CD4-positive, alpha-beta T cell treated with Interleukin-21 for 1 hour (primary cell): ENCODE measurements at places on chromosomes 4 and X.

GRCh38 chr4:156101571-156101970 lies 147.9 kb upstream of the CTSO start:
- DNase-seq: no peak

- no peak for DNase-seq
Observed at GRCh38 chr4:118348886-118349285, 3.9 kb downstream of the PRSS12 start.

DNA sequence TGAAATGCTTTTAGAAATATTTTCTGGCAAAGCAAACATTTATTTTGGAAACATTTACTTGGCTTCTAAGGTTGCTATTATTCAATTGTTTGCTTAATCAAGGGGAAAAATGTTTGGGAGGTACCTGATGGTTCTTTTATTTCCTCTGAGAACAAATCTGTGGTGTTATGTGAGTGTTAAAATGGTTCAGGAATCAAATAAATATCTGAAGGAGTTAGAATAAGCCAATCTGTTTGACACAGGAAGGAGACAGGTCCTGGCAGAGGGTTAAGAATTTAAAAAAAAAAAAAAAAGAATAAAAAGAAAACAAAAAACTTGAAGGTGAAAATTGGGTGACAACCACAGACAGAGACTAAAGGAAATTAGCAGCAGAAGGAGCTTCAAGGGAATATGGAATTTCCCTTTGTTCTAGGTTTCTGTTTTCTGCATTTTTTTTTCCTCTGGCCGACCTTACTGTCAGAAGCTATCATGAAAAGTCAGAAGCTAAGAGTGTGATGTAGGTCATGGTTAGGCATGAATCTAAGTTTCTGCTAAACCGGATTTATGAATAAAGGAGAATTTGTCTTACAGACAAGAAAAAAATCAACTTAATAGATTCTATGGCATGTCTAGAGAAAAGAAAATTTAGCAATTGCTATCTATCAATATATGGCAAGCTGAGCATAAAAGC lies 78.6 kb upstream of the PNPLA4 start:
- no peak for DNase-seq

DNA sequence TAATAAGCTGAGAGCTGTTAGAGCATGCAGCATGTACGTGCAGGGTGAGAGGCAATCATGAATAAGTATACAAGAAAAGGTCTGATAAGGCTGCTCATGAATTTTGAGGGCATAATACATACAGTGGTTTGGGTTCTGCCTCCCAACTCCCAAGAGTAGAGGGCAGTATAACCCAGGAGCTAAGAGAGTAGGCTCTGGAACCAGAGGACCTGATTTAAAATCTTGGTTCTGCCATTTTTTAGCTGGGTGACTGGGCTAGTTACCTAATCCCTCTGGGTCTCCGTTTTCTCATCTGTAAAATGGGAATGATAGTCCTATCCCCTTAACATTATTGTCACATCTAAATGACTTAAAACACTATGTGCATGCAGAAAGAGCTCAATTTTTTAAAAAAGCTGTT lies 85.3 kb downstream of the LNX1 start:
- DNase-seq: no peak
